Uterine smooth muscle cell (primary cell): ENCODE measurements at places on chromosomes 3 and 15. TPM values are rescaled to one million over a fixed set of nuclear protein-coding genes. Genes with fewer than 3 reads are reported as not detected.

The NEK10 gene
- total RNA-seq = 1.7 and 7.0 TPM in 2 replicates

The AADACL2 gene
- total RNA-seq = not detected in 2 replicates

The DPPA2 gene
- total RNA-seq = not detected in 2 replicates

The GABRR3 gene
- total RNA-seq = not detected in 2 replicates

The TRPC1 gene
- total RNA-seq = 43.5 and 51.9 TPM in 2 replicates

The INKA1 gene
- 3.7 and 5.4 TPM in 2 replicates for total RNA-seq

The CAMK1 gene
- total RNA-seq = 66.6 and 86.2 TPM in 2 replicates

The THAP10 gene
- 2.0 and 4.6 TPM in 2 replicates for total RNA-seq

The CACNA1D gene
- total RNA-seq = 0.33 and 1.5 TPM in 2 replicates

The NOX5 gene
- 0.22 and 0.25 TPM in 2 replicates for total RNA-seq

The ANKRD34C gene
- total RNA-seq = not detected in 2 replicates

The SOX14 gene
- total RNA-seq = not detected in 2 replicates

The TMEM158 gene
- total RNA-seq = 277 and 375 TPM in 2 replicates

The GPR62 gene
- 0.12 TPM in 1 of 2 replicates, not detected in the other for total RNA-seq

The ARID3B gene
- 1.4 and 1.5 TPM in 2 replicates for total RNA-seq
